Stimulated activated naive CD8-positive, alpha-beta T cell treated with anti-CD3 and anti-CD28 coated beads, Interleukin-15, Interleukin-2, amounts not matched to agents 100 U/mL and 50 U/mL, for 24 hours (primary cell): ENCODE measurements at places on chromosomes 4 and X.
A peak's percentile ranks its signal among the peaks of the same experiment; 100 is the strongest.

- no peak for DNase-seq
Measured at GRCh38 chrX:37993837-37994619, 12.3 kb upstream of the SYTL5 start.

GRCh38 chr4:70277121-70277520 lies 34.7 kb downstream of the CSN3 start:
- no peak for DNase-seq

DNA sequence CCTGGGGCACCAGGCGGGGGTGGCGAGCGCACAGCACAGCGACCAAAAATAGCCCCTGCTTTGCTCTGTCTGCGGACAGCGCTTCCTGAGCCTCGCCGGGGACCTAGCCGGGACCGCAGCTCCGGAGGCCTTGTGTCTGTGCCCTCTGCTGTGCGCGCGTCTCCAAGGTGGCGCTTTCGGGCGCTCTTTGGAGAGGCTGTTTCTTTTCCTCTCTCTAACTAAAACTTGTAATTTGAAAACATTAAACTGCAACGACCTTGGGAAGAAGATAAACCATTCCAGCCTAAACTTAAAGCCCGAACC lies 3.4 kb downstream of the ARX start:
- no peak for DNase-seq

GRCh38 chr4:9996319-9997110 lies 24.8 kb downstream of the SLC2A9 start:
- DNase-seq, result no peak

GRCh38 chr4:35818520-35818919 lies 425.8 kb downstream of the ARAP2 start:
- DNase-seq, result no peak

GRCh38 chrX:44669626-44670025 lies 127.0 kb upstream of the FUNDC1 start:
- DNase-seq, result no peak

- no peak for DNase-seq
Measured at GRCh38 chr4:94957030-94957429, 199.3 kb downstream of the BMPR1B start.

- DNase-seq, result no peak
Measured at GRCh38 chr4:23365086-23365485, 524.8 kb downstream of the PPARGC1A start.

DNA sequence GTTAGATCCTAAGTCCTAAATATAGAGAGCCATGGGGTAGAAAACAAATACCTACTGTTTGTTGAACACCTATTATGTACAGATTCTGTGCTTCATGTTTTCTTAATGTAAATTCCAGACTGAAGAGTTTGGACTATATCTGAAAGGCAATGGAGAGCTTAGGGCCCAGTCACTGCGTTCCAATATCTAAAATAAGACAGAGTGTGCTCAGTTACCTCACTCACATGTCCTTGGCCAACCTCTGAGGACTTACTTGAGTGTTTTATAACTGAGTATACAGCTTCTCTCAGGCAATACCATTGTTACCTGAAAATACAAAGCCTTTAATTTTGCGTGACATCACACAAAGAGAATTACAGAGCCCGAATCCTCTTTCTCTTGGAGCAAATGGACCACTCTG lies 53.2 kb downstream of the GRIA3 start:
- DNase-seq, result no peak

GRCh38 chr4:73713650-73714049 lies 26.7 kb upstream of the CXCL8 start:
- no peak for DNase-seq

DNA sequence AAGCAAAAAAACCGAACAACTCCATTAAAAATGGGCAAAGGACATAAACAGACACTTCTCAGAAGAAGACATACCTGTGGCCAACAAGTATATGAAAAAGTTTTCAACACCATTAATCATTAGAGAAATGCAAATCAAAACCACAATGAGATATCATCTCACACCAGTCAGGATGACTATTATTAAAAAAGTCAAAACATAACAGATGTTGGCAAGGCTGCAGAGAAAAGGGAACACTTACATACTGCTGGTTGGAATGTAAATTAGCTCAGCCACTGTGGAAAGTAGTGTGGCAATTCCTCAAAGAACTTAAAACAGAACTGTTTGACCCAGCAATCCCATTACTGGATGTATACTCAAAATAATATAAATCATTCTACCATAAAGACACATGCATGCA lies 436.3 kb downstream of the KLHL13 start:
- DNase-seq, result no peak

DNA sequence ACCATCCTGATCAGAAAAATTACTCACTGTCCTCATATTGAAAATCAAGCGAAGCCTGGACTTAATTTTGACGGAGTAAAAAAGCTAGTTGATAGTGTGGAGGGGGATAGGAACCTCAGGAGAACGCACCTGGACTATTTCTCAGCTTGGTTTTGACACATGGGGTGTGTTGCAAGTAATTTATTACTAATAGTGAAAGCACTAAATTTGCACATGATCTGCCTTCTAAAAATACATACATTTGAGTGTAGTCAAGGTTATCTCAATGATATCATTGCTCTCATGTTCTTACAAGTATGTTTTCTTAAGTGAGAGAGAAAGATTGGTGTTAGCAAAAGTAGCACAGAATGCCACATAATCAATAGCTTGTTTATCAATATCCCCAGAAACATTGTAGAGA lies 29.5 kb downstream of the LRIT3 start:
- DNase-seq, result no peak

DNA sequence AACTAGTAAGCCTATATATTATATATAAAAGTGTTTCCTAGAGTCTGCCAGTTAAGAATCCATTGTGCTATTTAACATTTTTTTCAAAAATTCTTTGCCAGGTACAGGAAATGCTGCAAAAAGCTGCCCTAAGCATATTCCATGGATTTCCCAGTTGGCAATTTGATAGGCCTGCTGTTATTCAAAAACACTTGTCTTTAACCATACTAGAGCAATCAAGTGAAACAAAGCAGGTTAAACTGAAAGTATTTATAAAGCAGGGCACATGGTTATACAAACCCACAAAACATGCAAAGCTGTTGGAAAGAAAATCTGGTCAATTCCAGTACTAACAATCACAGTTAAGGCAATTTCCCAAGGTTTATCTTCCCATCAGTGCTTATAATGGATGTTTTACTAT lies 159.9 kb downstream of the UNC5C start:
- no peak for DNase-seq

- no peak for DNase-seq
Measured at GRCh38 chr4:99585516-99585915, 10.9 kb downstream of the MTTP start.

DNA sequence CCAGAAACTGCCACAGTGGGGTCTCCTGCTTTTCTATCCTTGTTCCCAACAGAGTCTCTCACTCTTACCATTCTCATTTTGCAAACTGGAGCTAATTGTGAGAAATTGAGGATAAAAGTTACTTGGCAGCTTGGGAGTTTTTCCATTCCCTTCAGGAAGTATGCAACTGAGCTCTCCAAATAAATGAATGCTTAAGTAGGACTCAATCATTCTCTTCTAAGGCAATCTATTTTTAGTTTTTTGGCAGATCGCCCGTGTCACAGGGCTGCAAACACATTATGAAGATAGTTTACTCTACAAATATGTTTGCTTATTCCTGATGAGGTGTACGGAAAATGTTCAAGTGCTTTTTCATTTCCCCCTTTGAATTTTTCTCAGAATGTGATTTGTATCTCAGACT lies 5.3 kb downstream of the ASB11 start:
- DNase-seq, result no peak

DNA sequence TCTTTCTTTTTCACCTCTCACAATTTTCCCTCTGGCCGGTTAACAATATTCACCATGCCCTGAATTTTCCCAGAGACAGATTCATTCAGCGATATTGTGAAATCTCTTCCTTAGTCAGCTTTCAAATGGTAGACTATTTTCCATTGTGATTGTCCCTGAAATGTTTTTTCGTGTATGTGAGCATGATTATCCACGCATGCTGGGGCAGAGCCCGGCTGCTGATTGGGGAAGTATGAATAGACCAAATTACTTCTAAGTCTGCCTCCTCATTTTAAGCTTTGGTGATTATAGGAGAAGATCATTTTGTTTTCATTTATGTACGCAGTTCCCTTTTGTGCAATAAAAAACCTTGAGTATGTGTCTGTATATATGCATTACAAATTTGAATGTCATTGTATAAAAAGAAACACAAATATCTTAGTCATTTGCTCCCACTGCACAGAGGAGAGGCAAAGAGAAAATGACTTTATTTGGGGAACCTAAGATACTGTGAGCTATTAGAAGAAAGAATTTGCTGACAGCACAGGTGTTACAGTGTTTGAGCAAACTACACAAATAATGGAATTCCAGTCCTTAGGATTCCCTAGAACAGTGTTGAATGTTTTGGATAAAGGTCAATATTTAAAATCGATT lies 11.3 kb downstream of the DTHD1 start:
- DNase-seq, result no peak

- DNase-seq, result peak; percentile 14
Measured at GRCh38 chrX:110310896-110311295, 7.0 kb downstream of the AMMECR1 start.

GRCh38 chr4:101089168-101089567 lies 258.2 kb downstream of the PPP3CA start:
- DNase-seq, result no peak

GRCh38 chr4:647481-647880 lies 22.1 kb downstream of the PDE6B start:
- DNase-seq, result no peak

GRCh38 chrX:30653415-30654131 lies at the start of gene GK:
TSS of gene GK (plus strand) at chrX:30653423. CDS start at chrX:30653538, 115 bp downstream.
- DNase-seq, result peak; percentile 21

DNA sequence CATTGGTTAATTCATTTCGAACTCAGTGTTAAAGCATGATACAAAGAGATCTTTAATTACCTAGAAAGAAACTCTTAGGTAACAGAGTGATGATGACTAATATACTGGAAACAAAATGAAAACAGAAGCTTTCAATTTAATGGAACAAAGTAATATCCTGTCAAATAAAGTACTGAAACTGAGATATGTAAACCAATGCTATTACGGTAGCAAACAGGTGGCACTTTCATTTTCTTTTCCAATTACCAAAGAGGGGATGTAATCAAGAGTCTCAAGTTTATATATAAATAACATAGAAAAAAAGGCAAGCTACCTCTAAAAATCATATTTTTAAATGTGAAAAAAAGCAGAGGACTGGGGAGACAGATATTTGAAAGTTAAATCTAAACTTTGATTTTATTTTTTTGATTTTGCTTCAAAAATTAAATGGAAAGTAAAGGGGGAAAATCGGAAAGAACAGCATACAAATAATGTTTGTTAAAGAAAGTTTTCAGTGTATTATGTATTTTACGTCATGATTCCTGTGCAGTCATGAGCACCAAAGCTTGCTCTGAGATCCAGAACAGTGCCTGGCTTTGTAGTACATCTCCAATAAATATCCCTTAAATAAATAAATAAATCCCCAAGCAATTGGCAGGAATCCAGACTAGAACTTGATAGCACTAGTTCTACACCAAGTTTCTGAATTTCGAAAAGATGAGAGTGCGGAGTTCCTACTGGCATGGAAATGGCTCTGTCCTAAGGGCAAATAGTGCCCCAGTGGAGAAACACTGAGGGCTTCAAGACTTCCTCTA lies 25.0 kb upstream of the RAPGEF2 start:
- DNase-seq, result no peak

DNA sequence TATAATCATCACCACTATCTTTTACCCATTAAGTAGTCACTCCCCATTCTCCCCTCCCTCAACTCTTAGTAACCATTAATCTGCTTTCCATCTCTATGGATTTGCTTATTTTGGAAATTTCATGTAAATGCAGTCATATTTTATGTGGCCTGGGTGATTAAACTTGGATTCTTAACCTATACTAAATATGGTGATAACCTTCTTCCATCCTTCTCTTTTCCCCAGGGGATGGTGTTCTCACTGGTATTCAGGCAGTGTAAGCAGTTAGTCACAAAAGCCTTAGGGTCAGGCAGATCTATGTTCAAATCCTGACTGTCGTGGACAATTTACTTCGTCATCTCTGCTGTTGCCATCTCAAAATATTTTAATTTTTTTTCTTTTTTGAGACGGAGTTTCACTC lies 29.6 kb downstream of the RAB40AL start:
- DNase-seq, result no peak

DNA sequence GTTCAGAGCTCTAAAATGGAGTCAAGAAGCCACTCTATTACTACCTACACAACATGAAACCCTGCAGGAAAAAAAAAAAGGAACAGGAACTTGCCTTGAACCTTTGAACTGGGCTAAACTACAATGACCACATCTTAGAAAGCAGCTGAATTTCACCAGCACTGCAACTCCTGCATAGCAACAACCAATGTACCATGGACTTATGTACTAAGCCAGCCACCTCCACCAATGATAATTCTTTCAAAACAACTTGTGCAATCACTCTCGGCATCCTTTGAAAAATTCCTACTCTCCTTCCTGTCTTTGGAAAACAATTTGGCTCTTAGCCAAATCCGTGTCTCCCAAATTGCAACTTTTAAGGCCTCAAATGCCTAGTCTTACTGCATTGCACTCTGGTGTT lies 26.8 kb upstream of the FMR1 start:
- no peak for DNase-seq

- DNase-seq, result no peak
Measured at GRCh38 chr4:55029821-55030503, 95.4 kb downstream of the KDR start.

GRCh38 chrX:331825-332495 lies 13.4 kb upstream of the GTPBP6 start:
- DNase-seq, result no peak

GRCh38 chr4:2649604-2650114 lies 106.5 kb downstream of the TNIP2 start:
- DNase-seq, result no peak

- DNase-seq, result no peak
Measured at GRCh38 chr4:78143634-78144033, 86.5 kb downstream of the FRAS1 start.
